ENCODE measurements at places on chromosomes 6 and 20. TPM values are rescaled to one million over a fixed set of nuclear protein-coding genes. Genes with fewer than 3 reads are reported as not detected.

GRCh38 chr6:161847628-161848027, 573.8 kb upstream of the AGPAT4 start:
- DNase-seq, result no peak

- DNase-seq, result no peak
These were observed 53.0 kb upstream of the ANKEF1 start for GRCh38 chr20:9981829-9982228.

LRRC1 gene
- polyA plus RNA-seq, result 1.6 TPM

DNA sequence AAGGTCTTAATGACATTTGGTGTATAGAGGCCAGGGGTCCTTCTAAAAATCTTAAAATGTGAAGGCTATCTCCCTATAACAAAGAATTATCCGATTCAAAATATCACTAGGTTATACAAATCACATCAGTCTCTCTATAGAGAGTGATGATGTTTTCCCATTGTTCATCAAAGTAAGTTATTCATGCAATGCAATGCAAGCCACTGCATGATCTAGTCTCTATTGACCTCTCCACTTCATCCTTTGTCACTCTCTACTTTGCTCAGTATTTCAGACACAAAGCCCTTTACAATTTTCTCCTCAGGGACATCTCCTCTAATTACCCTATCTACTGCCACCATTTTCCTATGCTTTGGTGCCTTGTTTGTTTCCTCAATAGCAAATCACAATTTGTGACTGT, 628.0 kb downstream of the HTR1B start:
- no peak for DNase-seq

- peak; percentile 58 for DNase-seq
These were observed 115.2 kb upstream of the RNF24 start for GRCh38 chr20:4130404-4131189.

COL20A1 gene
- not detected for polyA plus RNA-seq

DNA sequence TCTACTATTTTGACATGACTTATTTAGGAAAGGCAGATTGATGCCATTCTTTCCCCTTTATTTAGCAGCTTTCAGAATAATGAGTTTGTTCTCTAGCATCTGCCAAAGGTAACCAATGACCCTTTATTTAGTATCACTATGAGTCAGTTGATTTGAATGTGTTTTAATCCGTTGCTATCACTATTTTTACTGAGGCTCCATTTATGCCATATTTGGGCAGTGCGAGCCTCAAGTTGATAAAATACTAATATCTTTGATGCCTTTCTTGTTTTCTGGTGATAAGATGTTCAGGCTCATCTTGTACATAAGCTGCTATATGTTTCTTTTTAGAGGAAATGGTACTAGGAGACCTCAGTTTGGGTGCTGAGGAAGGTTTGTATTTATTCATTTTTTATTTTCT, 15.6 kb upstream of the NOTCH4 start:
- DNase-seq, result no peak

DNA sequence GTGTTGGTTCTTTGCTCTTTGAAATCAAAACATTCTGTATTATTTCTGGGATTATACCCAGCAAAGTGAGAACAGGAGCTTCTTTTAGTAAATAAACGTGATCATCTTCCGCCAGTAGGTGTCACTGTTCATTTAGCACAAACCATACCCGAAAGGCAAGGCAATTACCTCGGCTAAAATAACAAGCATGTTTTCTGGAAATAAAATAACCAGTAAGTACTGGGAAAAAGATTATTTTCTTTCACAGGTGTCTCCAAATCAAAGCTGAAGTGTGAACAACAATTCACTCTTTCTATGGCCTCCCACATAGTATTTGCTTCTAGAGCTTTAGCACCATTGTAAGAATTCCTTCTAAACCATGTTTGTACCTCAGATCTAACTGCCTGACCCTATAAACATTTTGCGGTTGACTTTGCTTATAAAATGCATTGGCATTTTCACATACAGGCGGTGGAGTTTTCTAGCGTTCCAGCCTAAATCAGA, 144.6 kb upstream of the AGPAT4 start:
- DNase-seq, result peak; percentile 10

GRCh38 chr20:19990850-19991249, 26.3 kb upstream of the NAA20 start:
- DNase-seq, result no peak

GTSF1L gene
- not detected for polyA plus RNA-seq
